ENCODE measurements at places on chromosomes 11 and 22.
A peak's percentile ranks its signal among the peaks of the same experiment; 100 is the strongest.

GRCh38 chr11:85021058-85021457 lies 606.1 kb downstream of the DLG2 start:
- DNase-seq, result no peak

DNA sequence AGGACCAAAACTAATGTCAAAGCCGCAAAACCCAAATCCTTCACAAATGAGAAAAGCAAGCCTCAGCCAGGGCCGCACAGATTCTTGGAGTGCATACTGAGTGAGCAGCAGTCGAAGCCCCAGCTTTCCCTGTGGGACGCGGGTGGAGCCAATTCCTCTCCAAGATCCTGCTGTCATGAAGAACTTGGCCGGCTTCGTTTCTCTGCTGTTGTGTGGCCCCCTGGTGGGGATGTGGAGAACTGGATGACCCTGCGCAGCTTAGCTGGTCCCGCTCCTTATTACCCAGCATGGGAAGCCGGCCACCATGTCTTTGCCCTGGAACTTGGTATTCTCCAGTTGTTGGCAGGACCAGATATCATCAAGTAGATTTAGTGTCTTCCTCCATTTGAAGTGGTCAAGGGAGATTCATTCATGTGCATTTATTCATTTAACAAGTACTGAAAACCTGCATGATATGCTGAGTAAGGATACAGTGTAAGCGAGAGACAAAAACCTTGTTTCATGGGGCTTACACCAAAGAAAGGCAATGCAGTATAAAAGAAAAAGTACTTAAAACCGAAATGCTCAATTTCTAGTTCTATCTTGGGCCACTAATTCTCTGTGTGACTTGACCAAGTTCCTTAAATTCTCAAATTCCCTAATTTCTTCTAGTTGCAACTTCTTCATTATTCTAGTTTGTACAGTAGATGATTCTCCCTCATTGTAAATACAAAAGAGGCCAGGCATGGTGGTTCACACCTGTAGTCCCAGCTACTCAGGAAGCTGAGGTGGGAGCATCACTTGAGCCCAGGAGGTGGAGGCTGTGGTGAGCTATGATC lies 56.7 kb upstream of the CRTAM start:
- DNase-seq, result peak; percentile 39

GRCh38 chr11:10979529-10979928 lies 121.7 kb upstream of the ZBED5 start:
- DNase-seq, result no peak

- DNase-seq, result no peak
These were observed 38.8 kb upstream of the PAMR1 start for GRCh38 chr11:35564245-35564595.

GRCh38 chr11:123905826-123906225 lies 3.9 kb downstream of the OR8D4 start:
- DNase-seq, result no peak

GRCh38 chr11:121715405-121715804 lies 262.6 kb upstream of the SORL1-AS1 start:
- no peak for DNase-seq

DNA sequence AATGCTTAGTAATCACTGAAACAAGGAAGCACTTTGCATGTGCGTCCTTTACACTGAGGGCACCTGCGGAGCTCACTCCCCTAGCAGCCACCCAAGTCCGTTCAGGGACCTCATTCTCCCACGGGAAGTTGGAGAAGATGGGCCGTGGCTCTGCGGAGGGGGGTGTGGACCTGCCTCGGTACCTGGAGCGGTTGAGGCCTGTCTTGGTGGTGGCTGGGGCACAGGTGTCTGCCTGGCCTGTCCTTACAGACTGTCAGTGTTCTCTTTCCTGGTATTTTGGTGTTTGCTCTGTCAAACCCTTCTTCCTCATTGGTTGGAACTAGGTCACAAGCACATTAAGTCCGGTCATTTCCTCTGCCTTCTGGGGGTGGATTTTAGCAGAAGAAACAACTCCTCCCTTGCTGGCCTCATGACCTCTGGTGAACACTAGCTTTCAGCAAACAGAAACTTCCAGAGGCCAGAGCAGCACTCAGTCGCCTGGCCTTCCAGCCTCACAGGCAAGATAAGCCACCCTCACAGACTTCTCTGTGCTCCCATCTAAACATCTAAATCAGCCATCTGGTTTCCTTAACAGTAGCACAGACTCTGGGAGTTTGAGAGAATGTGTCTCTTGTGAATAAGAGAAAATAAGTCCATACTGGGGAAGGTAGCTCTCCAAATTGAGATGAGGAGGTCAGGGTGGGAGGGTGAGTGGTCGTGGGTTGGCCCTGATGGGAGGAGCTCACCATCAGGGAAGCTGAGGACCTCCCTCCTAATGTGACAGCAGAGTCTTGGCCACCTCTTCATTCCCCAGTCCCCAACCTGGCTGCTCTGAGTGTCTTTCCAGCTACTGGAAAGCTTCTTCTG lies 8.6 kb downstream of the SNAP29 start:
- DNase-seq, result no peak

GRCh38 chr11:26741036-26741435 lies 19.2 kb upstream of the SLC5A12 start:
- DNase-seq, result no peak

GRCh38 chr22:49995361-49996118 lies 17.0 kb downstream of the IL17REL start:
- no peak for DNase-seq

DNA sequence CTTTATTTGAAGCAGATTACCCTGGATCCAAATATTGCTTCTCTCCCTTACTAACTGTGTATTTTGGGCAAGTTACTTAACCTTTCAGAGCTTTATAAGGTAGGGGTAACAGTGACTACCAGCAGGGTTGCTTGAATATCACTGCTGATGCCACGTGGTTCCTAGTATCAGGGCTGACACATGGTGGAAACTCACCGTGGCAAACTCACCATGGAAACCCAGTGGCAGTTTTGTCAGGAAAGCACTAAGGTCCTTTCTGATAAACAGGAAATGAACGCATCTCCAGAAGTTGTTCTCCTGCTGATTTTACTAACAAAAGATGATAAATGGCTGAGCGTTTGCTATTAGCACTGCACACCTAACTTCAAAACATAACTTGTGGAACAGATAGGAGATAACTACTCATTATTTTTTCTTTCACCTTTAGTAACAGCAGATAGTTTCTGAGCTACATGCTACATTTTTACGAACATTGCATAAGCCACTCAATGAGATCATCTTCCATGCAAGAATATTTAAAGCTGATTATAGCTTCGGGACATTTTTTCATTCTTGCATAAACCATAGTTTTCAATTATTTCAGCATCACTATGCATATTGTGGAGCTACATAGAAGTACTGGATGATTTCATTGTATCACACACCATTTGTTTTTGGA lies 59.7 kb upstream of the RAG2 start:
- no peak for DNase-seq
